ENCODE measurements at places on chromosomes 1 and 21.

DNA sequence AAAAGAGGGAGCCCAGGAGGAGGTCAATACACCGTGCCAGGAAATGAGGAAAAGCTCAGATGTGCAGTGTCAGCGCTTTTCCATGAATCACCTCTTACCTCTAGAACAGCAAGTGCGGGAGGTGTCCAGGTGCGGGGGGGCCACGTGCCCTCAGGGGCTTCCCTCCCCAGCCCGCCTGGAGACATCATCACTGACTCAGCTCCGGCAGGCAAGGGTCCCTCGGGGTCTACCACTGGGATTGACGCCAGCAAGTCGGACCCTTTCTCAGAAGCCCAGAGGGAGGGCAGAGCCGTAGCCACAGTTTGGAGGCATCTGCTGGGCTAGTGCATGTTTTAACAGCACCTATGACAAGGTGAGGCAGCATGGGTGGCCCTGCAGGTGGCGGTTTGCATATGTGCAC, 67.4 kb upstream of the TRAPPC10 start:
- no peak for DNase-seq

DNA sequence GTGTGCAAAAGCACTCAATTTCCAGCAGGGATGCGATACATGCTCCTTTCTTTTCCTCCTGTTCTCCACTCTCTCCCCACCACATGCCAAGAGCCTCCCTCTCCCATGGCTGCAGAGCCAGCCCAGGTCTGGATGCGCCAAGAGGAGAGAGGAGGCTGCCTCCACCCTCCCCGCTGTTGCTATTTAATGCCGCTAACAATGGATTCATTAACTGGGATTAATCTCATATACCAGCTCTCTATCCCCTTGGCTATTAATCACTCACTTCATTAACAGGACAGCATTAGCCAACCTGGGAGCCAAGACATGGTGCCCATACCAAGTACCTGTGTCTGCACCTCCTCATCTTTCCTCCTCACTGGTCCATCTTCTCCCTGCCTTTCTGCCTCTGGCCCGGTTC, 49.1 kb upstream of the SCMH1 start:
- no peak for DNase-seq

DNA sequence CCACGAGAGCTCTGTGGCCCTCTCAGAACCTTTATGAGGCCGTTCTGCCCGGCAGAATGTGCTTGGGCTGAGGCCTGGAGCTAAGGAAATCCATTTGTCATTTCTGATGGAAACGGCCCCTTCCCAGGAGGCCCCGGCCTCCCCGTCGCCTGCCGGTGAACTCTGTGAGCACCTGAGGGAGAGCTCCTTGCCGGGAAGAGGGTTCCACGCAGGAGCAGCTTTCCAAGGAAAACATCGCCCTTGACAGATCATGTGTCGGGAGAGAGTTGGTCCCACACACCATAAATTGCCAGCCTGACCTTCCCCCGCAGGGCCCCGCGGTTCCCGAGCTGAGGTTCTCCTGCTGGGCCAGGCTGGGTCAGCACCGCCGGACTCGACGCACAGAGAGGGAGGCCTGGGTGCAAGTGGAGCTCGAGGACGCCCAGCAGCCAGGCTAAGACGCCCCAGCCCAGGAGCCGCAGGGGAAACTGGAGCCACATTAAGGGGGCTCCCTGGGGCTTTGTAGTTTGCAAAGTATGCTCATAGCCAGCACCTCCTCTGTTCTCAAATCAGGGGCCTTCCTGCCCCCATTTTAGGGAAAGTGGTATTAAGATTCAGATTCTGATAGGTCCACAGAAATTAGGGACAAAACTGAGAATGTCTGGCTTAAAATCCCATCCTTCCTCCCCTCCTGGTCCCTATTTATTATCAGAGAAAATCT, 239.5 kb downstream of the FOXD2 start:
- no peak for DNase-seq

GRCh38 chr1:233993651-233994050, 89.2 kb downstream of the SLC35F3 start:
- DNase-seq = no peak

DNA sequence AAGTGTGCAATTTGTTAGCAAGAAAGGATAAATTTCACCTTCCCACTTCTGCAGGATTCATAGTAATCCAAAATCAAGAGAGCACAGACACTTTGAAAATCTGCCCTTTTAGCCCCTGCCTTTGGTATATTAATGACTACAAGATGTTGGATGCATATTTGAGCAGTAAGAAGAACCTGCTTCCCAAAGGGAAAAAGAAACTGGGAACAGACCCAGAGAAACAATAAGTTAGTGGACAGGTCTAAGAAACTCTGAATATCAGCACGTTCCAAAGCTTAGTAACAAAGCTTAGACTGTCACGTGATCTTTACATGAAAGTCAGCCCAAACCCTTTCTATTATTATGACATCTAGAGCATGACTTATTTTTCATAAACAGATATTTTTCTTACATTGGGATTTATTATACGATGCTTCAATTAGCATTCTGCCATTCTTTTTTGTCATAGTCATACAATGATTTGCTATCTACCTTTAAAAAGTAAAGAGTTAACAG, 390.9 kb upstream of the ADGRL2 start:
- DNase-seq = no peak

GRCh38 chr1:186055846-186056245, 319.2 kb downstream of the TPR start:
- no peak for DNase-seq

DNA sequence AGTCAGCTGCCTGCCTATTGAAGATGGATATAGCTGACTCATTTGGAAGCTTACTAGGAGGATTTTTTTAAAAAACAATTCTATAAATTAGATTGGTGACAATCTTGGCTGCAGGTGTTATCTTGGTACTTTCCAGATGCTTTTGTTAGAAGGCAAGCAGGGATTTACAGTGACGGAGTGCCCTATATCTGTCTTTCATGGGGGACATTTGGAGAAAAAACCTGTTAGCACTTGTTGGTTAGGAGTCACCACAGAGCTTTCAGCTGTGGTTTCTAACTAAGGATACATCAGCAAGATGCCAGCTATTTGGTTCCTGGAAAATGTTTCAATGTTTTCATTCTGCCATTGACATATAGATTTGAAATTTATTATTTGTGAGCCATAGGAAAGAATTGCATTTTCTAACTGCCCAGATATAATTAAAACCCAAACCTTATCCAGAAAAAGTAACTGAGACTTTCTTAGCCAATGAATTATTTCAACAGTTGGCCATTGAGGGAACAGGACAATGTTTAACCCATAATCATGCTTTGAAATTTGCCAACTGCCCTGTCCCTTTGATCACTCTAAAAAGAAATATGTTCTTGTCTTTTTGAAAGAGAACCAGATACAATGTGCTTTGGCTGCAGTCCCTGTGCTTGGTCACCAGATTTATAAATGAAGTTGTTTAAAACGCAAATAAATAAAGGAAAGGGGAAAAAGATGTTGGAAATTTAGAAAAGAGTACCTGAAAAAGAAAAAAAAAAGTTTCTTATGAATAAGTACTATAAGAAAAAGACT, 761.0 kb upstream of the CXADR start:
- DNase-seq = no peak

DNA sequence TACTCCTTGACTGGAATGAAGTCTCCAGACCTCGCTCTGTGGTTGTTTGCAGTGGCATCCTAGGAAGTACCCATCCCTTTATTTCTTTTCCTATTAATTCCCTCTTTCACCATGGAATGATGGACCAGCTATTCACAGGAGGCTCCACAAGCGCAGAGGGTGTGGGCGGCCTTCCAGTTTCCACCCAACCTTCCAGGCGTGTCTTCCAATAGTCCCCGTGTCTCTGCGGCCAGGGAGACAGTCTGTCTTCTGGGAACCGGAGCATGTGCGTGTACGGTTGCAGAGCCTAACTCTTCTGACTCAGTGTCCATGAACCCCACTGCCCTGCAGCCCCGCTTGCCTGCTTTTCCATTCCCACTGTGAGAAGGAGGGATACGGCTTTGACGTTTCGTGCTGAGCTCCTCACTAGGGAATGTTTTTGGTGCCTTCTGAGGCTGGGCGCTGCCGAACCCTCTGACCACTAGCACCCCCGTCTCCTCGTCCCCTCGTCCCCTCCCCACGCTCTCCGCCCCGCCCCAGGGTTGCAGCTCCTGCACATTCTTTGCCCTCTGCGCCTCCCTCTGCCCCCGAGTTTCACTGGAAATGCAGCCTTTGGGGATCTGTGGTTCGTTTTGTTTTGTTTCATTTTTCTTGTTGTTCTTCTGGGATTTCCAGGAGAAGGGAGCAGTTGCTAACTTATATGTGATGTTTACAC, 26.3 kb upstream of the FAM3B start:
- DNase-seq = no peak

GRCh38 chr1:244749230-244750016, 86.0 kb upstream of the COX20 start:
- DNase-seq = no peak

DNA sequence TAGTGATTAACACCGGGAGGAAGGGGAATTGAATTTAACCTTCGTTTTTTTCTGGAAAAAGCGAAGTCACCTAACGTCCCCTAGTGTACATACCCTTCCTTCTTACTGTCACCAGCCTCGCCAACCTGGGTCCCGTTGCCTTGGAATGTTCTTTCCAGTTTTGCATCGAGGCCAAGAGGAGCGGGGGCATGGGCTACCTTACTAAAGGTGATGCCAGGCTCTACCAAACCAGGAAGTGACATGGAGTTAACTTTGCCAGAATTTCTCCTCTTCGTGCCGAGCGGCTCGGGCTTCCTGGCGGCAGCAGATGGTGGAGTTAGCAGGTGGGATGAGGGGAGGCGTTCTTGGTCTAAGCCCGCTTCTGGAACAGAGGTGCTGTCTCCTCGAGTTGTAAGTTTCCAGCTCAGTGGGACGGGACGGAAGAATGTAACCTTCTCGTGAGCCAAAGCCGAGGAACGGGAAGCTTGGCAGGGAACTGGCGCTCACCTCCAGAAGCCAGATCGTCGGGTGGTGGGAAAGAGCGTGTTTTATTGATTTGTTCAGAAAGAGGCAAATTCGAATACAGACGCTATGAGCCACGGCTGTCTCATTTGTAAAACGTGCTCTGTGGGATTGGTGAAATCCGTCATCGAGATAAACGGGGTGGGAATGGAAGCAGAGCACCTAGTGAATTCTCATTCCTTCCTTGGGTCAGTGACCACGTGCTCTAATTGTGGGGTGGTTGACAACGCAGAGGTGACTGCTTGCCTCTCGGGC, 486 bp downstream of the NIPAL3 start:
- DNase-seq = no peak

- DNase-seq = no peak
These were observed 93.5 kb downstream of the NAV1 start for GRCh38 chr1:201632364-201632952.

DNA sequence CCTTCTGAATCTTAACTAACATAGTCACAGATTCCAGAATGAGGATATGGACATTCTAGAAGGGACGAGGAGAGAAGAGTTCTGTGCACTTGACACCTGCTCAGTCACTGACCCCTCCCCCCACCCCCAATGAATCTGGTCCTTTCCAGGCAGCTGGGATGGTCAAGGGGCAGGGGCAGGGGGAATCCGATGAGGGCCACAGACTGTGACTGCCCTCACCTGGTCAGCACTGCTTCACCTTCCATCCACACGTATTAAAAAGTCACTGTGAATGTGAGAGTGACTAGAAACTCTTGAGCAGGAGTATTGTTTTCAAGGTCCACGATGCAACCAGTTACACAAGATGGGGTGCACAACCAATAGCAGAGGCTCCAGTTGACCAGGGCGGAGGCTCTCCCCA, 9.5 kb upstream of the PRAMEF12 start:
- DNase-seq = no peak

DNA sequence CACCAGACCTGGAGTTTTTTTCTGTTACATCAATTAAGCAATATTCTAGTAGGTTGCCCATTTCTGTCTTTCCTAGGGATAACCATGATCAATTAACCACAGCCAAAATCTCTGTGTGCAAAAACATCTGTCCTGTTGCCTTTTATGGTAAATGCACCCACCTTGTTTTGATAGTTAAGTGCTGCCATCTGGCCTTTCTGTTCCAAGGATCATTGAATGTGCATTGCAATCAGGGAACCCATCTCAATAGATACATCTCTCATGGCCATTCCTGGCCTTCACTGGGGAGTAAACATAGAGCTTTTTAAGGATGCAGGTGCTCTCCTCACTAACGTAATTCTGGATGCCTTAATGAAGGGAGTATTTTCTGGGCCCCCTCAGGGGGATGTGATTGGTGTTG, 111.8 kb upstream of the KIAA1614 start:
- no peak for DNase-seq

GRCh38 chr1:4517186-4517954, 137.0 kb upstream of the AJAP1 start:
- no peak for DNase-seq

DNA sequence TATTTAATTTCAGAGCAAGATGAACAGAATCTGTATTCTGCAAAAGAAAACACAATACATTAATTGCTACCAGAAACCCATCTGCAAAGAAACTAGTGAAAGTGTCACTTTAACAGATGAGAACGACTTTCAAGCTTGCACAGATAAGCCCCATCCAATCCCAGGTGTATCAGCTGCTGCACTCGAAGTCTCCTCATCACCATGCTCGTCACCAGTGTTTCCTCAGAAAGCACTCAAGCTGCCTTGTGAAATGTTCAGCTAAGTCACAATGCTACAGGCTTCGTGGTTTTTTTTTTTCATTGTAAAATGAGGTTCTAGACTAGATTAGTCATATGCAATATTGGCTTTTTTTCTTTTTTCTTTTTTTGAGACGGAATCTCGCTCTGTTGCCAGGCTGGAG, 3.3 kb upstream of the TOMM20 start:
- no peak for DNase-seq

DNA sequence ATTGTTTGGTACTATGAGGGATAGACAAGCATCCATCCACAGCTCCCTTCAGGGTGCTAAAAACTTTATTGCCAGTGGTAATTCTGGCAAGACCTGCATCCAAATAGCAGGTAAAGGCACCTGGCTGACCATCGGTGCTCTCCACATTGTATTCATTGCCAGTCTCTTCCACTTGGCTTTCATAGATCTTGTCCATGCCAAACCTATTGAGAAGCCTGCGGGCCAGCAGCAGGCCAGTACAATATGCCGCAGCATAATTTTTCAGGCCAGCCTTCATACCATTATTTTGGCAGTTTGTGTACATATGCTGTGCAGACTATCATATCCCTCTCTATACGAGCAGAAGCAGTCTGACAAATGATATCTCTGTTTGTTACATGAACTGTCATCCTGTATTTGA, 70.2 kb downstream of the SWT1 start:
- DNase-seq = no peak

- no peak for DNase-seq
These were observed 55.6 kb downstream of the COQ8A start for GRCh38 chr1:226995365-226996332.

GRCh38 chr21:42545317-42545716, 31.7 kb downstream of the SLC37A1 start:
- no peak for DNase-seq

DNA sequence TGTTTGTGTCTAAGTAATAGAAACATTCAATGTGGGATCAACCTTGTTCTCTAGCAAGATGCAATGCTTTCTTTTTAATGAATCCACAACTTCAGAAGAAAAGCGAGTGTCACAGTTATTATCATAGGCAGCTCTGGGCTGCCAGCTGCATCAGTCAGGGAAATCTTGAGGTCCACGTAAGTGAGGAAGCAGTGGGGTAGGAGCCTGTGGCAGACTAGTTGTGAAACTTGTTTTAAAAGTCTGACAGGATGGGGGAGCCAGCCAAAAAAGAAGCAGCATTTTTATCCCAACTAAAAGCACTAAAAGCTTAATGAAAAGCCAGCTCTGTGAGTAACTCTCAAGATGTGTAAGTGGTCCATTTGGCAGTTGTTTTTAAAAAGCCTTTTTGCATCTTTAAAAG, 113.1 kb downstream of the ZNF326 start:
- no peak for DNase-seq

Data from BJ (cell line).